ENCODE measurements at places on chromosomes 5 and 9.

GRCh38 chr5:160507221-160507721 is 85.6 kb downstream of the PTTG1 start:
- no peak for DNase-seq

DNA sequence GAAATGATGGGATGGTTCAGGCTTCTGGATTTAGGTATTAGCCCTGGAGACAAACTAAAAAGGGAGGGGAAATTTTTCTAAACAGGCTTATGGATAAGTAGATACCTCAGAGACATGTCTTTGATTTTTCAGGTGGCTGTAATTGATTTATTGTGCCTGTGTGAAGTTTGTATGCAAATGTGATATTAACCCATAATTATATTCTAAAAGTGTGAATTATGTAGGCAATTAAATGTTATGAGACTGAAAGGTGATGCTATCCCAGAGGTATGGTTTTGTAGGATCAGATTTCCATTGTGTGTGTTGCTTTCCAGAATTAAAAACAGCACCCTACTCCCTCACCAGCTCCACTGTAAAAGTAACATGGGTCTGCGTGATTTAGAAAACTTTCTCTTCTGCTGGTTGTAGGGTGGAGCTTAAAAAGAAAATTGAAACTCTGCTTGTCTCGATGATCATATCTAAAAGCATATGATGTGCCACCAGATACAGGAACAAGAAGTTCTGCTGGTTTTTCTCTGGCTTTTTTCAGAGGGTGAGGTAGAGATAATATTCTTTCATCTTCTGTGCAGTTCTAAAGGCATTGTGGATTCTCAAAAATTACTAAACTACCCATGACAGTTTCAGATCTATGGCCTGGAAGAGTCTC is 71.8 kb upstream of the TAF11L2 start:
- no peak for DNase-seq

- DNase-seq = no peak
Measured at GRCh38 chr5:13339093-13339492, 605.4 kb downstream of the DNAH5 start.

DNA sequence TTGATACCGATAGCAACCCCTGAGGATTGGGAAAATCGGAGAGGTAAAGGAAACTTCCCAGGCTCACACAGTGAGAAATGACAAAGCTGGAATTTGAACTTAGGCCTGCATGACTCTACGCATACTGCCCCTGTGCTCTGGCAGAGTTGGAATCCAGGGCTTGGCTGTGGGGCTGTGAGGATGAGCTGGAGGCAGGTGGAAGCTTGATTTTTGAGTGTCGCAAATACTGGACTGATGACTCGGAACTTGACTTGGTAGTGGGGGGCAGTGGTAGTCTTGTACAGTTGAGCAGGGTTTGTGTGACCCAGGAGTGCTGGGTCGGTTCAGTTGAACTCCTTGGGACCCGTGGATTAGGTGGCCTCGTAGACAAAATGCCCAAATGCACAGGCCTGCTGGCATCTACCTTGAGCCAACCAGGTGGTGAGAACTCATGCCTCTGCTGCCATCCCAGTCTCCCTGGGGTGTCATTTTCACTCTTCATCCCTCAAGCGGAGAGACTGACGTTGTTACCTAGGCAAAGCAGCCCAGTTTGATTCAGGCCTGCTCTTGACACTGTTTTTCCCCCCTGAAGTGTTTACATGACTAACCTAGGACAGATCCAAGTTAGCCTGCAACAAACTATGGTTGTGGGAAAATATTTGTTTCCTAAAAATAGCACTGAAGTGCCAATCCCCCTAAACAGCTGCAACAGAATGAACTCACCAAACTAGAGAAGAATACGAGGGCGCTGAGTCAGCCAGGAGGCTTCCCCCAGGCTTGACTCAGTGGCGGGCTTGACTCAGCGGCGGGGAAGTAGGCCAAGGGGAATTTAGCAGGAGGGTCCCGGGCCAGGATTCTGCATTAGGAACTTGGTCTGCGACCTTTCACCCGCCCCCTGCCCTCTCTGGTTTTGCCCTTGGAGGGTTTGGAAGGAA is 45.7 kb upstream of the ORM1 start:
- no peak for DNase-seq

GRCh38 chr5:55829956-55830355 is 21.2 kb upstream of the IL31RA start:
- DNase-seq = no peak

GRCh38 chr5:73440262-73440661 is 8.3 kb downstream of the FOXD1 start:
- no peak for DNase-seq

- no peak for DNase-seq
Measured at GRCh38 chr9:880725-881124, 39.2 kb downstream of the DMRT1 start.

DNA sequence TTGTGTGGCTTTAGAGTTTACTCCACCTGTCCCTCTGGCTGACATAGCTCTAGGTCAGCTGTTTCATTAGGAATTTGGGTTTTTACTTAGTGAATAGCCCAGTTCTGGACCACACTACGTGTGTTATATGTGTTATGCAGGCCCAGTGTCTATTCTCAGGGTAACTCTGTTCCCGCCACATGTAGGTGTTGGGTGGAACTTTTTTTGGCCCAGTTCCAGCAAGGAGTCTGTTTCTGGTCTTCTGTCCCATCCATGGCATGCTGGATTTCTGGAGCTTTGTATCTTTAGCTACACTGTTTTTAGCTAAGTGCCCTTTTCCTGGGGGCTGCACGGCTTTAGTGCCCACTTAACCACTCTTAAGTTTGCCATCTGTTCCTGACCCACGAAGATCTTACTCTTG is 15.5 kb downstream of the RMI1 start:
- DNase-seq = no peak

GRCh38 chr5:116361171-116361967 is 213.3 kb downstream of the SEMA6A start:
- DNase-seq = peak; percentile 90

DNA sequence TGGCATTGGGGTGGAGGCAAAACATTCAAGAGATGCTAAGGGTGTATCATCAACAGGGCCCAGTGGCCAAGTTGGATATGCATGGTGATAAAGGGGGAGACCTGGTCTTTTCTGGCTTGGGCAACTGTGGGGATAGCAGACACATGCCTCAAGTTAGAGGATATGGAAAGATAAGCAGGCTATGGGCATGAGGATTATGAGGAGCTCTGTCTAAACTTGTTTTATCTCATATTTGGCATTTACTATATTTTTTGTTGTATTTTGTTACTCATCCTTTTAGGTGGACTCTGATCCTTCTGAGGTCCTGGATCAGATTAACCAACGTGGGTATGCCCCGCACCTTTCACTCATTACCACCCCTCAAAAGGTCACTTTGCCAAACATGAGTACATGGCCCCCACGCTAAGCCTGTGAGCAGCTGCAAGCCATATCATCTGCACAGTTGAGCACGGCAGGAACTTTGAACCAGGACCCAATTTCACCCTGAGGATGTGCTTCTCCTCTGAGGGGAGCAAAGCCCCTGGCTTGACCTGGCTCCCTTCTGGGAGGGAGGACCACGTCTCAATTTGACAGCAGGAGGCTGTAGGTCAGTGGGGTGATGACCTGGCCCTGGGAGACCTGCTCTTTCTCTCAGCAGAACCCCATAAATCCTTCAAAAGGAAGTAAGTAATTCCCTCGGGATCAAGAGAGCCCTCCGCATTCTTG is 71.1 kb upstream of the CD180 start:
- no peak for DNase-seq

Data from GM23338 (cell line).